ENCODE measurements at places on chromosomes 7 and 10. TPM values are rescaled to one million over a fixed set of nuclear protein-coding genes. Genes with fewer than 3 reads are reported as not detected.

Gene PRSS37
- not detected for total RNA-seq

Gene NPSR1
- not detected for total RNA-seq

Gene UMAD1
- 42.3 TPM for total RNA-seq

Gene SEMA3C
- 12.2 TPM for total RNA-seq

Gene VWA2
- not detected for total RNA-seq

Gene PTPRN2
- total RNA-seq: not detected

Gene LDB3
- 0.37 TPM for total RNA-seq

Gene FXYD4
- total RNA-seq: not detected

Gene PNLIP
- total RNA-seq: not detected

- no peak for DNase-seq
Measured at GRCh38 chr7:38731215-38731614, 100.0 kb upstream of the AMPH start.

- DNase-seq: peak; percentile 79
Measured at GRCh38 chr10:7525314-7526016, 114.6 kb upstream of the SFMBT2 start.

DNA sequence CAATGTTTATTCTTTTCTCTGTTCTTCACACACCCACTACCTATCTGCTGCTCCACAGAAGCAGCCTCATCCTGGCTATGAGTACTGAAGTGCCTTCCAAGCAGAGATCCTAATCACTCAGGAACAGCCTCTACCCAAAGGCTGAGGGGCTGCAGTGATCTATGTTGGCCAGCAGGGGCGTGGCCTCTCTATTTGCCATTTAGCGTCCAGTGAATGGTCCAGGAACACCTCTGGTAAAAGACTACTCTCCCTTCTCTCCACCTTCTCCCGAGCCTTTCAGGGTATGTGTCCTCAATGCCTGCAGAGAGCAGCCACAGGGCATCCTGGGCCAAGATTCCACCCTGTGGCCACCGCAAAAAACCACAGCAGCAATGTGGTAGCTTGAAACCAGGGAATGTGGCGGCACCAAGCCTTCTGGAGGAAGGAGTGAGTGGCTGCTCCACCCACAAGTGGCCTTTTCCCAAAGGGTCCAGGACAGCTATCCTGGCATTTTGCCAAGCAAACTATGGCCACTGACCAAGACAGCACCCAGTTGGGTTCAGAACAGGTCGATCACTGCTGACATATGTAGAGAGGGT, 70.9 kb downstream of the SYPL1 start:
- peak; percentile 61 for DNase-seq

DNA sequence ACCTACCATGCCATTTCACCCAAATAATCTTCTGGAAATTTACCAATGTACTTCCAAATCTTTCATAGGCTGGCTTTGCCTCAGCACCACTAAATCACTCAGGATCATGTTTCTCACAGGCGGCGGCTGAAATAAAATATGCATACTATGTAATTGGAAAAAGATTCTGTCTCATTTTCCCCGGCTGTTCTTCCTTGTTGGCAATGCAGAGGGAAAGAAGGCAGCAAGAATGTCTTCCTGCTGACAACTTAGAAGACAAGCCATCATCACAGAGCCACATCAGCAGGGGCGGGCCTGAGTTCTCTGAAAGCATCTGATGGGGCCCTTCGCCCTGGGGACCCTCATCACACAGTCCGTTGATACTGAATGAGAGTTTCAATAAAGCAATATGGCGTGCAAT, 39.2 kb upstream of the COL1A2 start:
- no peak for DNase-seq

- no peak for DNase-seq
Measured at GRCh38 chr10:71878327-71879034, 27.4 kb upstream of the PSAP start.

GRCh38 chr10:117819304-117819703, 227.4 kb downstream of the RAB11FIP2 start:
- no peak for DNase-seq

DNA sequence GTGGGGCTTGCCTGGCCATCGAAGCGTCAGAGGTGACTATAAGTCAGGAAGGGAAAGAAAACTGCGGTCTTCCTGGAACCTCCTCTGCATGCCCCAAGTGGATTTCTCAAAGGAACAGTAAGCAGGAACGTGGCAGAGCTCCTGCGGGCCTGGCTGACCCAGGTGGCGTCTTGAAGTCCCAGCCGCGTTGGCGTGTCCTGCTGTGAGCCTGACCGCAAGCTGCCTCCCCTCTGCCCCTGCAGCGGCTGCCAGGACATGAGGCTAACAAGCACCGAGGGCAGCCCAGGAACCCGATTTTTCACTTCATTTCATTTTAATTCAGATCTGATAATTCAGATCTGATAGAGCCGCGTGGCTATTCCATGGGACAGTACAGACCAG, 55.4 kb downstream of the NKX6-2 start:
- DNase-seq: no peak

- DNase-seq: no peak
Measured at GRCh38 chr10:5311617-5312016, 53.1 kb upstream of the UCN3 start.

- no peak for DNase-seq
Measured at GRCh38 chr10:89887406-89887805, 186.0 kb downstream of the KIF20B start.

DNA sequence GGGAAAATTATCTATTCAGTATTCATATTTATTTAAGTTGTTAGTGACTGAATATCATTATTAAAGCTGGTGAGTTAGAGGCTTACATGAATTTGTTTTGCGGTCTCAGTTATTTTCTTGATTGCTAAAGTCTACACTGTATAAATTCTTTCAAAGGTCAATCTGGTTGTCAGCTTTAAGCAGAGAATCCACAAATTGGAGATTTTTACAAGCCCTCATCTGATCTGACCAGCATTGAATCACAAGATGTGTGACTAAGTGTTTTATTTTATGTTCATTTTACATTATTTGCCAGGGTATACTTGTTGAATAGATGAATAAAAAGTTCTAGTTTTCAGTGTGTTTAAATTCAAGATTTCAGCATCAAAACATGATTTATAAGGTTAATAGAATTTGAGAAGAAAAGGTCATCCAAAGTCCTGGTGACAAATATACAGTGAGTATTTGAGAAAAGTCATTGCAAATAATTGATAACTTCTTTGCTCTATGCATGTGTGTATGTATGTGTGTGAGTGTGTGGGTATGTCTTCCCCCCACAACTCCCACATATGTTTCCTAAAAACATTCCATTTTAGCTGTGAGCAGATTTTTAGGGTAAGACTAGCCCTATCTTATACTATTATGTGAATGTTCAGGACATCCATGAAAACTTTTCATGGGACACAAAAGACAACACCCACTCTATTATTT, 4.4 kb downstream of the SEMA3A start:
- DNase-seq: no peak

GRCh38 chr10:43674553-43675210, 26.0 kb upstream of the ZNF32 start:
- peak; percentile 59 for DNase-seq

DNA sequence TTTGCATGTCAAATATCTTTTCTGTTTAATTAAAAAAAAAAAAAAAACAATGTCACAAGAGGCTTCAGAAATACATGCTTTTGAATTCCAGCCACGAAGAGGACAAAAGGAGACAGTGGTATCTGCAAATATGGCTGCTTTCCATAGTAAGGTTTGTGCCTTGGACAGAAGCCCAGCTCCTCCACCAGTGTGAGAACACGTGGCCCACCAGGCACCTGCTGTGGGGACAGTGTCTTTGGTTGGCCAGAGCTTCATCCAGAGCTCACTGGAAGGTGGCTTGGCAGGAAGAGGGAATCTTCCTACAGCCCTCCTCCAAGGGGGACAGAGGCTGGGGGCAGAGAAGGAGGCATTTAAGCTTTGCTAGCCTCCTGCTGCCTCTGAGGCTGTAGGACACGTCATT, 144.6 kb downstream of the GLCCI1 start:
- DNase-seq: peak; percentile 65

DNA sequence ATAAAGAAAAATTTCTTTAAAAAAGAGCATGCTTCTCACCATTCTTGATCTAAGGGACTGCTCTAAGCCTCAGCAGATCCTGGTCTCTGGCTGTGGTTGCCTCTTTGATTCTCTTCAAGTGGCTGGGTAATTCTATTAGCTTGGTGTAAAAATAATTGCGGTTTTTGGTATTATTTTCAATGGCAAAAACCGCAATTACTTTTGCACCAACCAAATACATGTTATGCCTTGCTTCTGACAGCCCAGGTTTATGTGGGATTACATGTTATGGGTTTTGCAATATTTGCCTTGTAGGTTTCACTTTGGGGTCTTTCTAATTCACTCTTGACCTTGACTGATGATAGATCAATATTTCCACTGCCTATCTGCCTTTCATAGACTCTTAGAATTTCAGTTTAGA, 20.0 kb upstream of the CREB5 start:
- DNase-seq: no peak

DNA sequence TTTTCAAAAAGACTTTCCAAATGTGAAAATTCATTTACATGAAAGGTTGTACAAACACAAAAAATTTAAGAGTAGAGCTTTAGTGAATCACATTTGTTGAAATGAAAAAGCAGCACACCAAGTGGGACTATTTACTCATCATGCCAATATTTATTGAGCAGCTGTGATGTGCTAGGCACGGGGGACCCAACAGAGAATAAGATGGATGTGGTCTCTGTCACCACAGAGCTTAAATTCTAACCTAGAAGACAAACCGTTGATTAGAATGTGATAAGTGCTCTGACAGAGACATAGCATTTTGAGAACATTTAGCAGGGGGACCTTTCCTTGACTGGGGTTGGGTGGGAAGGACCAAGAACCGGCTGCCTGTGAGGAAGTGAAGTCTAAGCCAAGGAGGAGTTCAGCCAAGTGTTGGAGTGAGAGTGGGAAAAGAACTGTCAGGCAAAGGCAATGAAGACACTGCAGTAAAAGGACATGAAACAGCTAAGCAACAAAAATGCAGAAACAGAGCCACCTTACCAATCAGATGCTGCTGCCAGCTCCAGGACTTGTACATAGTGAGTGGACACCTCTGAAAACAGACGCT, 19.1 kb downstream of the ADAM12 start:
- DNase-seq: no peak

DNA sequence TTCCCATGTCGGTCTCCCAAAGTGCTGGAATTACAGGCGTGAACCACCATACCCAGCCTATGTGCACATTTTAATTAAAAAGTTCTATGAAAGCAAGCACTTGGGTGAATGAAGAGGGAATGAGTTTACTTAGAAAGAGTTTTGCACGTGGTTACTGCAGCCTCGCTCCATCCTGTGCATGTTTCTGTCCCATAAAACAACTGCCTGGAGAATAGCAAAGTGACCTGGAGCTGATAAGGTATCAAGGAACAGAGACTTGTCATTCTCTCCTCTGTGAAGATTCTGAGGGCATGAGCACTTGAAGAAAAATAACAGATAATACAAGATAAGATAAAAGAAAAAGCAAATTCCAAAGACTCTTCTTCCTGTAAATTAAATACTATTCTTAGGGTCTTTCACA, 112.2 kb upstream of the JCAD start:
- no peak for DNase-seq

DNA sequence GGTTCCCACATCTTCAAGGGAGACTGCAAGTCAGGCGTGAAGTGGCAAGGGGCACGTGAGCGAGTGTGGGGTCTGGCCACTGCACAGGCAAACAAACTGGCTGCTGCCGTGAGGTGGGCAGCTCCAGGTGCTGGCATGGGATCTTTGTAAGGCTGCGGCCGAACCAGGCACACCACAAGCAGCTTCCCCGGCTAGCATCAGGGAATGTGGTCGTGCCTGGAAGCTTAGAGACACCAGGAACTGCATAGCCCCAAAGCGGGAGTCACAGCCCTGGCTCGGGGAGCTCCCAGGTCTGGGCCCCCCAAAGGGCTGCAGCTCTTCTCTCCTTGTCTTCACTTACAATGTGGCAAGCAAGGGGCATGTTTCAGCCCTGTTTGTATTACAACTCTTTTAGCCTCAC, 250.9 kb upstream of the DKK1 start:
- DNase-seq: no peak

- no peak for DNase-seq
Measured at GRCh38 chr7:105118612-105119600, 104.9 kb downstream of the KMT2E start.

- DNase-seq: no peak
Measured at GRCh38 chr7:75986147-75986781, 8.1 kb downstream of the TMEM120A start.

- DNase-seq: peak; percentile 77
Measured at GRCh38 chr7:82044497-82045080, 274.7 kb upstream of the HGF start.

GRCh38 chr7:94482796-94483195, 26.8 kb upstream of the CASD1 start:
- no peak for DNase-seq

DNA sequence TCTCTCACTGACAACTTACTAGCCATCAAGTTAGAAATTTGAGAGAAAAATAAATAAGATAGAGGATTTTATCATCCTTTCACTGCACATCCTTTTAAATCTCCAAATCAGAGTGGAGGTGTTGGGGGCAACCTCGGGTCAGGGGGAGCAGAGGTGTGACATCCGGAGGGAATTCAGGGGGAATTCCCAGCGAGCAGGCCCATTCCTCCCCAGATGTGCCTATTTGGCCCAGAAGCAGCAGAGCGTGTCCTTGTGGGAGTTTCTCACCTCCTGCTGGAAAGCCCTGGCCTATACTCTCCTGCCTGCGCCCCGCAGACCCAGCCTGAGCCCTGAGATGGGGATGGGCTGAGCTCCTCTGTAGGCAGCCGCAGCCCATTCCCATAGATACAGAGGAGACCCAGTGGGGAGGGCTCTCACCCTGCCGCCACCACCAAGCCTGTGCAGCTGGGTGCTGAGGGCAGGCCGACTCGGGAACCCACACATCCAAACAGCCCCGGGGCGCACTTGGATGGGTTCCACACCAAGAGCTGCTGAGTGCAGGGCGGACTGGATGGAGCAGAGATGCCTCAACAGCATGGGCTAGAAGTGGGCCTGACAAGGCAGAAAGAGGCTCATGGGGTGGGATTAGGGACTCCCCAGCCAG, 124.5 kb downstream of the CXCL12 start:
- DNase-seq: no peak

DNA sequence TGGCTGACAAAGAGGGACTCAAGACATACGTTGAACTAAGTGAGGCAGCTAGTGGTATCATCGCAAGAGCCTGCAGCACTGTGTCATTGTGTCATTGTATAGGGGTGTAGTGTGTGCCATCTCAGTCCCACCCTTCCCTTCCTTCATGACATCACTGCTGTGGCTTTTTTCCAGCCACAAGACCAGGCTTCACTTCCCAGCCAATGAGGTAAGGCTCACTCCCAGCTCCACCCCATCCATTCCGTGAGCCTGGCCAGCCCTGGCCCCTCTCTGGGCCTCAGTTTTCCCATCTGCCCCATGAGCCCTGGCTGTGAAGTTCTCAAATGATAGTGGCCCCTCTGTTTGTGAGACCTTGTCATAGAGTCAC, 134.3 kb upstream of the ZMIZ1 start:
- DNase-seq: no peak

Data from G401 (cell line).